KG1 (cell line): ENCODE measurements at places on chromosomes 16 and 17.

- DNase-seq, result no peak
Measured at GRCh38 chr16:64962786-64963185, 159.1 kb downstream of the CDH11 start.

- DNase-seq, result no peak
Measured at GRCh38 chr17:82710499-82711232, 5.8 kb upstream of the FN3KRP start.

GRCh38 chr16:2955438-2955778, 8.7 kb upstream of the KREMEN2 start:
- DNase-seq, result no peak

- DNase-seq, result no peak
Measured at GRCh38 chr17:31778523-31778922, 80.5 kb downstream of the COPRS start.

DNA sequence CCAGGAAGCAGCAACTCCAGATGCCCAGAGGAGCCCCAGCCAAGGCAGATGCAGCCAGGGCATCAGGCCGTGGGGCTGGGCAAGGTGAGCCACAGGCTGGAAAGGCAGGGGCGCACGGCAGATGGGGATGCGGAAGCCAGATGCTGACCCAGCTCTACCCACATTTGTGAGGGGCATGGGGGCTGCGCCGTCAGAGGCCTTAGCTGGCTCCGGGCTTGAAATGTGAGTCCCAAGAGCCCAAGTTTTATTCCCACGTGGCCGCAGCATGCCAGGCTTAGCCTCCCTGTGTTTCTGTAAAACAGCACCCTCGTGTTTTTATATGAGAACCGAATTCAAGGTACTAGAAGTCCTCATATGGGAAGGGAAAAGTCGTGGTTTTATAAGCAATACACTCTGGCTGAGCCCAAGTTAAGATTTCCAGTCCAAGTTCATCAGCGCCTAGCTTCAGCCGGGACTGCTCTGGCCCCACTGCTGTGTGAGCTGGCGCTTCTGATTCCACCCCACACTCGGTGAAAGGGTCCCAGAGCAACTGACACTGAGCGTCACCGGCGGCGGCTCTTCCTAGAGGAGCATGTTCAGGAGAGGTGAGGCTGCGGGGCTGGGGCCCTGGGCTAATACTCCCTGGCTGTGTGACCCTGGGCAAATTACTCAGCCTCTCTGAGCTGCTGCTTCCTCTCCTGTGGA, 6.7 kb upstream of the C16orf95 start:
- no peak for DNase-seq
